ENCODE measurements at places on chromosomes 2 and 18.

- no peak for DNase-seq
These were observed 24.5 kb downstream of the CYP27A1 start for GRCh38 chr2:218806346-218806978.

DNA sequence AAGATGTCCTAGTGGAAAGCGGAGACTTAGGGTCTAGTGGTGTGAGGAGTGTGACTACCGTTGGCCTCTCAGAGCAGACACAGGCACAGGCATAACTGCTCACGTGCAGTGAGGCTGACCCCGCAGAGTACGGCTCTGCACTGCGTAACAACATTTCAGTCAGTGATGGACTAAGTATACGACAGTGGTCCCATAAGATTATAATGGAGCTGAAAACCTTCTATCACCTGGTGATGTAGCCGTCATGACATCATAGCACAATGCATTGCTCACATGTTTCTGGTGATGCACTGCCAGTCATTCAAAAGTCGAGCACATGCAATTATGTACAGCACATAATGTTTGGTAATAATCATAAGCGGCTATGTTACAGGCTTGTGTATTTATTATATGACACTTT is 179.6 kb downstream of the VAPA start:
- no peak for DNase-seq

GRCh38 chr2:28185153-28185552 is 207.5 kb upstream of the FOSL2 start:
- no peak for DNase-seq

DNA sequence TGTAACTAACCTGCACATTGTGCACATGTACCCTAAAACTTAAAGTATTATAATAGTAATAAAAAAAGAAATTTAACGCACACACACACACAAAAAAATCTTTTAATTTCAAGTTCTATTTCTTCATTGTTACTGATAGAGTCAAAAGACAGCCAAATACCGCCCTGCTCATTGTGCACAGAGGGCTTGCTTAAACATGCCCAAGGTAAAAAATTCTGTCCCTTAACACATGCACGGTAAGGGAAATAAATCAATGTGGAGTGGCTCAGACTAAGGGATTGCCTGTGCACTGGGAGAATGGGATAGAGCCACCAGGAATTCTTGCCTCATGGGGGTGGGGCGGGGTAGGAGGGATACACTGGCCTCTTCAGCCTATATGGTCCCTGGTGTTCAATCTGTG is 468.0 kb downstream of the NUP35 start:
- no peak for DNase-seq

DNA sequence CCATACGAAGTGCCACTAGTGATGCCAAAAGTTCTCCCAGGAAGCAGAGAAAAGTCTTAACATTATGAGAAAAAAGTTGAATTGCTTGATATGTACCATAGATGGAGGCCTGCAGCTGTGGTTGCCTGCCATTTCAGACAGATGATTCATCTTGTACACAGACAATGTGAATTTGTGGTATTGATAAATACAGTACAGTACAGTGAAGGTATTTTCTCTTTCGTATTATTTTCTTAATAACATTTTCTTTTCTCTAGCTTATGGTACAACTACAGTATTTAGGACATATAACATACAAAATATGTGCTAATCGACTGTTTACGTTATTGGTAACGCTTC is 33.6 kb upstream of the VWC2L start:
- no peak for DNase-seq
